AG04450 (cell line): ENCODE measurements at places on chromosomes 2 and 18.

DNA sequence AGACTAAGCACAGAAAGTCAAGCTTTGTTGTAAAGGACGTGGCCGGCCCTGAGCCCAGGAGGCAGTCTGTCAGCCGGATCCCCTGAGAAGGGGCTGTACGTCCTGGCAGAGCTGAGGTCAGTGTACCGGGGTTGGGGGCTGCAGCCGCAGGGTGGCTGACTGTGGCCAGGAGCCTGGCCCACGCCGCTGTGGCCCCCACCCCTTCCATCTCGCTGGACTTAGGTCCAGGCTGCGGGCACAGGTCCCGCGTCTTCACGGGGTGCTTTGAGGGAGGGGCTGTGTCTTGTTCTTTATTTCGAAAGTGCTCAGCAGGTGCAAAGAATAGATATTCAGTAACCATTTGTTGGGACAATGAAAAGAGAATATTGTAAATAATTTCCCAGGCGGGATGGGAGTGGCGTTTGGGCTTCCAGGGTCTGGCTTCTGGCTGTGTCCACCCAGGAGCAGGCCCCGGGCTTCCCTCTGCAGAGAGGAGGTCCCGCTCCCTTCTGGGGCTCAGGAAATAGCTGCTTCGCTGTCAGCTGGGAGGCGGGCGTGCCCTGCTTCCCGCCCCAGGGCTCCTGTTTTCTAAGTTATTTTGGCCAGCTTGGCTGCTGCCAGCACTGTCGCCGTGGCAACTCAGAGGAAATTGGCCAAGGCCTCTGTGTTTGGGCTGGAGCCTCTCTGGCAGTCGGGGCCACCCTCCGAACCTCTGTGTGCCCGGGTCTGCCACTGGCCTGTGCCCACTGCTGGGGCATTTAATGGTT, 7.4 kb downstream of the NFATC1 start:
- DNase-seq, result no peak

DNA sequence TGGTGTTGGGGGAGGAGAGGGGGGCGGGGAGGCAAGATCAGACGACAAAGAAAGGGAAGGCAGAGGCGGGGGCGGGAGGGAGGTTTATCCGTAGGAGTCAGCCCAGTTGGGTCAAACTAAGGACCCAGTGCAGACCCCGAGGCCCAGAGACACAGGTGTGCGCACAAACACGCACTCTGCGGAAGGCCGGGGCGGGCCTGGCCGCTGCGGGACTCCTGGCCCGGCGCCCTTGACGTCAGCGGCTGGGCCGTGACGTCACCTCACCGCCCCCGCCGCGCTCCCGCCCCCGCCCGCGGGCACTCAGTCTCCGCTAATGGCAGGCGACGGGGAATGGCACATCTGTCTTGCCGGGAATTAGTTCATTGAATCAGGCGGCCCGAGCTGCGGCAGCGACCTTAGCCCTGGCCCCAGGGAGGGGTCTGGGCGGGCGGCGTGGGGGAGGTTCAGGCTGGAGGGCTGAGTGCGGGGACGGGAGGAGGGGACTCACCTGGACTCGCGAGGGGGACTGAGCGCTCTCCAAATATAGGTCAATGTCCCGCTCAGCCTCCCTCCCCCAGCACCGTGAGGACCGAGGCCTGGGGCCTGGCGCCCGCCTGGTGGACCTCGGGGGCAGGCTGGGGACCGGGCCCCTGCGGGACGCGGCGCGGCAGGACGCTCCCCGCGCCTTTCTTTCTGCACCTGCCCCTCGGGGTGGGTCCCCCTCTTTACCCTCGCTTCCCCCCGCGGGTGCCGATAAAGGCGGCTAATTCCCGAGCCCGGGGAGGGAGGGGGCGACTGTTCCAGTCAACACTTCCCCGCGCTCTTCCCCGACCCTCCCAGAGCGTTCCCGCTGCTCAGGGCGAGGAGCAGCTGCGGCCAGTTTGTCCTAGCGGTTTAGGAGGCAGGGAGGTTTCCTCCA, 15.5 kb upstream of the ECEL1 start:
- DNase-seq, result no peak

DNA sequence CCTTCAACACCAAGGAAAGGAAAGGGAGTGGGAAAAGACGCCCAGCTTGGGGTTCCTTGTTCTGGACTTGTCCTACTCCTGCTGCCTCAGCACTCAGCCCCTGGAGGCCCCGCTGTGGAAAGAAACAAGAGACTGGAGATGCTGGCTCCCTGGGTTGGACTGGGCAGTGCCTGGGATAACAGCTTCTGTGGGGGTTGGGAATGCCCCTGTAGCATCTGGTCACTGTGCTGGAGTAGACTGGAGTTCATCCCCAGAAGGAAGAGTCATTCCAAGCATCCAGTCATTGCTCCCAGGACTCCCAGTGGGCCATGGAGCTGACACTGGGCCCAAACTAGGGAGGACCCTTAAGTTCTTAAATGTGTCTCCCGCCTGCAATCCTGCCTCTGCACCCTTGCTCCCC, 129.3 kb upstream of the HAAO start:
- no peak for DNase-seq

DNA sequence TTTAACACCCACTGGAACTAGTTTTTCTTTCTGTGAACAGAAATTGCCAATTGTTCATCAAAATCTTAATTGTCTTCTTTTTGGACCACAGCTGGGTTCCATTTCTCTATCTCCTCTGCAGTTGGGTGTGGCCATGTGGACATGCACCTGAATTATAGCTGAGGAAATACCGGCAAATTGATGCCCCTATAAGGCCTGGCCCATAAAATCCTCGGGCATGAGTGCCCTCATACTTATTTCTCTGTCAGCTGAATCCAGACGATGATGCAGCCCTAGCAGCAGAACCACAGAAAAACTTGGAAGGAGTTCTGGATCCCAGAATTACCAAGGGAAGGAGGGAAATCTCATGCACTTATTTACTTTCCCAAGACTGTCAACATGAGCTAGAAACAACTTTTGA, 249.0 kb downstream of the CYRIA start:
- no peak for DNase-seq

GRCh38 chr2:46871976-46872381, 43.6 kb downstream of the MCFD2 start:
- no peak for DNase-seq

GRCh38 chr2:184554736-184555135, 43.6 kb upstream of the ZNF804A start:
- no peak for DNase-seq

DNA sequence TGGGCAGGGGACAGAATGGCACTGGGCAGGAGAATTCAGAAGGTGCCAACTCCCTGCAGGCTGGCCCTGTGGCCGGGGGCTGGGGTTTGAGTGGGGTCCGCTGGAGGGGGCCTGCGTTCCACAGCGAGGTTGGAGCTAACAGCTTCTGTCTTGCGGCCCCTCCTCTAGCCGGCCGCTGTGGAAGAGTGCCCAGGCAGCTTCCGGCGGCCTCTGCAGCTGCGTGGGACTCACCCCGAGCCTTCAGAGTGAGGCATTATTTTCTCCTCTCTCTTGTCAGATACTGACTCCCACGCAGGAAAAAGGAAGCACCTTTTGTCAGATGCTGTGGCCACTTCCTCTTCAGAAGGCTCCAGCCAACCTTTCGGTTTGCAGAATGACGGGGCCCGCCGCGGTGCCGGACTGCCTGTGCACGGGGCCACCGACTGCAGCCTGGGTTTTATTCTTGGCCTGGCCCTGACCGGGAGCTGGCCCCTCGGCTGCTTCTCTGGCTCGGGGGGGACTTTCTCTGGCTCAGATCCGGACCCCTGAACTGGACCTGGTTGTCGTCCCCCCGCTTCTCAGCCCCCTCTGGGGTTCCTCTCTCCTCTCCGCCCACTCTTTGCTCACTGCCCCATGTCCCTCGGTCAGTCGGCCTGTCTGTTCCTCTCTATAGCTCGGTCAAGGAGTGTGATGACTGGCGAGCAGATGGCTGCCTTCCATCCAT, 40.1 kb downstream of the ARHGAP25 start:
- DNase-seq, result no peak

DNA sequence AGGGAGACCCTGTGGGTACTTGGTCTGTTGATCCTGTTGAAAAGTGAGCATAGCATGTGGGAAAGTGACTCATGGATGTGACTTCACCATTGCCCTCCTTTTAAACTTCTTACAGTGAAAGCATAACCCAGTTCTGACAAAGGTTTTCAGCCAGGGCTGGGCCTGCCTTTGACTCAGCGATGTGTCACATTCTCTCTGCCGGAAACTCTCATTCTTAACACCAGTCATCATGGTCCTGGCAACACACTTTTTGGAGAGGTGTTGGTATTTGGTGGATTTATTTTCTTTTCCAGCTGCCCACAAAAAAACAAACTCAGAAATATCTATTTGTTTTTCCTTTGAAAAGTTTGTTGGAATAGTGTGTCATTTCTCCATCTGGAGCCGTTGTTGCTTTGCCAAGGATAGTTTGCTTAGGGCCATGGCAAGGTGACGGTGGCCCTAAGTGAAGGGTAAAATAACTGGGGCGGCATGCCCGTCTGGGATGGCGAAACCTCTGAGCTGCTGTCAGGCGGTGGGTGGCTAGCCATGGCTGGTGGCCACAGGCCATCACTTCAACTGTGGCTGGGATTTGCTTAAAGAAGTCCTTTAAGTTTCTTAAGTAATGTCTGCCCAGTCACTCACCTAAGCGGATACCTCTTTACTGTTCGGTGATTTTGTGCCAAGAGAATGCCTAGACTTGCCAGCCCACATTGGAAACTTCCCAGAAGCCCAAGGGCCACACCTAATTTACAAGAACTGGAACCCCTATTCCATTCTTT, 123.3 kb downstream of the LTBP1 start:
- peak; percentile 91 for DNase-seq

DNA sequence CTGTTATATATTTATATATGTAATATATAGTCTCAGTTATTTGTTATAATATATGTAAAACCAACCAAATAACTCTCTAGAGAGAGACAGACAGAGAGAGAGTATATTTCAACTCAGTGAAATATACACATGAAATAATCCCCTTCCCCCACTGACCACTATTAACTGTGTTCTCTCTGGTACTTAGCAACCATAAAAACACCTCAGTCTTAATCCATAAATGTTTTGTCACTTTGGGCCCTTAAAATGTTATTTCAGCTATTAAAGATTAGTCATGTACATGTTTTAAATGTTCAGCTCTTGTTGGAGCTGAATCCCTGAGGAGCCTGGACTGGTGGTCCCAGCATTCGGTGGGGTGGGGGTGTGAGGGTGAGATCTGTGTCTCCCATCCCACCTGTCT, 122.2 kb upstream of the MAP3K20 start:
- no peak for DNase-seq

- DNase-seq, result no peak
Observed at GRCh38 chr2:56531668-56532420, 348.1 kb downstream of the CCDC85A start.

GRCh38 chr18:6355789-6356589, 58.7 kb downstream of the L3MBTL4 start:
- DNase-seq, result no peak

GRCh38 chr18:45628979-45629958, 14.0 kb downstream of the SLC14A2 start:
- no peak for DNase-seq

DNA sequence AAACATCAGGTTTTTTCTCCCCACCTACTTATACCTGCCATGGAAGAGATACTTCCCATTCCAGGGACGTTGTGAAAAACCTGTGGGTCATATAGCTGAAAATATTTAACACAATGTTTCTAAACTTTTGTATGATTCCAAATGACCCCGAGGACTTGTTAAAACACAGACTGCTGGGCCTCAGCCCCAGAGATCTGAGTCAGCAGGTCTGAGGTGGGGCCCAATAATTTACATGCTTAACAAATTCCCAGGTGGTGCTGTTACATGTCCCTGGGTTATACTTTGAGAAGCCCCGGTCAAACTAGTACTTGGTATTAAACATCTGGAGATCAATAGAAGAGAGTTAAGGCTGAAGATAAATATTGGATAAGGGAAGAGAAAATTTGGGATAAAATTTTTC, 71.4 kb upstream of the FRZB start:
- no peak for DNase-seq

DNA sequence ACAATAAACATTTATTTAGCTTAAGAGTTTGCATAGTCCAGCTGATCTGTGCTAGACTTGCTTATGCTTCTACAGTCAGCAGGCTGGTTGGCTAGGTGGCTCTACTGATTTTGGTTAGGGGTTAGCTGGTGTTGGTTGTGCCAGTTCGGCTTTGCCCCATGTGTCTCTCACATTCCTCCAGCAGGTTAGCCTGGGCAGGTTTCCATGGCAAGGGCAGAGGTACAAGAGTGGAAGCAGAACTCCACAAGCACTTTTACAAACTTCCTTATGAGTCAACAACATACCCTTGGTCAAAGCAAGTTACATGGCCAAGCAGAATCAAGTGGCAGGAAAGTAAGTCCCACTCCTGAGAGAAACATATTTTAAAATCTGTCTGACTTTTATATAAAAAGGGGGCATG, 82.3 kb downstream of the SS18 start:
- DNase-seq, result no peak

- DNase-seq, result no peak
Observed at GRCh38 chr18:2610549-2610948, 39.2 kb downstream of the NDC80 start.

DNA sequence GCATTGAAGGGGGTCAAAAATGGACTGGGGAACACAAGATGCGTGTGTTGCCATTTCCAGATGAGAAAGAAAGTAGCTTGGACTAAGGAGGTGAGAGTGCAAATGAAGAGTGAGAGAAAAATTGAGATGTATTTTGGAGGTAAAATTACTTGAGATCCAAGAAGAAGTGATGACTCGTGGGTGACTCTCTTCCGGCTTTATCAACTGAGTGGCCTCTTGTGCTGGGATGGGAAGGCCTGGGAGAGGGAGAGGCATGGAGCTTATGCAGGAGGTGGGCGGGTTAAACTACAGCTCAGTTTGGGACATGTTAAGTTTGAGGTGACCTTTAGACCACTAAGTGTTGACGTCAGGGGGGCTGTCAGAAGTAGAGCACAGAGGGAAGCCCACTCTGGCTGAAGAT, 34.9 kb downstream of the SULT1C2 start:
- DNase-seq, result no peak

DNA sequence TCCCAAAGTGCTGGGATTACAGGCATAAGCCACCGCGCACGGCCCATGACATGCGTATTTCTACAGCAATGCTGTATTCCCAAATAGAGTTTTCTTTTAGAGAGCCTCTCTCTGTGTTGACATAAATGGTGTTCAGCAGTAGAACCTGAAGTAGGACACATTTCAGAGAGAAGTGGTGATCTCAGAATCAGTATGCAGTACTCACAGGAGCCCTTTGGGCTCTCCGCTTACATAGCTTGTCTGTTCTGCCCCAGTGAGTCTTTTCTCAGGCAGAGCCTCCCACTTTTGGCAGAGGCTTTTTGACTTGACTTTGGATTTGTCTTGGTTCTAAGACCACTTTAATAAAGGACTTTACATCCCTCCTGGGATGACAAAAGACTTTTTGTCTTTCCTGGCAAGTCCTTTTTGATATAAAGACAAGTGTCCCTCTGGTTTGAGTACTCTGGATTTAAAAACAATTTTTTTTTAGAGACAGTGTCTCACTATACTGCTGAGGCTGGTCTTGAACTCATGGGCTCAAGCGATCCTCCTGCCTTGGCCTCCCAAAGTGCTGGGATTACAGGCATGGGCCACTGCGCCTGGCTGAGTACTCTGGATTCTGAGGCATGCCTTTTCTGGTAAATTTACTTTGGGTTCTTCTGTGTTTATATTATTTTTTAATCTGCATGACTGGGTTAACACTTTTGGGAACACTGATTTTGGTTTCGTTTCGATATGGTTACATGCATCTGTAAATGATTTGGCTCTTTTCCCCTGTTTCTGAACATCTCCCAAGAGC, 113.3 kb downstream of the SMAD2 start:
- no peak for DNase-seq
